ENCODE measurements at places on chromosomes 12 and 14.

- no peak for DNase-seq
These were observed 849.2 kb upstream of the LRFN5 start for GRCh38 chr14:40757376-40757950.

DNA sequence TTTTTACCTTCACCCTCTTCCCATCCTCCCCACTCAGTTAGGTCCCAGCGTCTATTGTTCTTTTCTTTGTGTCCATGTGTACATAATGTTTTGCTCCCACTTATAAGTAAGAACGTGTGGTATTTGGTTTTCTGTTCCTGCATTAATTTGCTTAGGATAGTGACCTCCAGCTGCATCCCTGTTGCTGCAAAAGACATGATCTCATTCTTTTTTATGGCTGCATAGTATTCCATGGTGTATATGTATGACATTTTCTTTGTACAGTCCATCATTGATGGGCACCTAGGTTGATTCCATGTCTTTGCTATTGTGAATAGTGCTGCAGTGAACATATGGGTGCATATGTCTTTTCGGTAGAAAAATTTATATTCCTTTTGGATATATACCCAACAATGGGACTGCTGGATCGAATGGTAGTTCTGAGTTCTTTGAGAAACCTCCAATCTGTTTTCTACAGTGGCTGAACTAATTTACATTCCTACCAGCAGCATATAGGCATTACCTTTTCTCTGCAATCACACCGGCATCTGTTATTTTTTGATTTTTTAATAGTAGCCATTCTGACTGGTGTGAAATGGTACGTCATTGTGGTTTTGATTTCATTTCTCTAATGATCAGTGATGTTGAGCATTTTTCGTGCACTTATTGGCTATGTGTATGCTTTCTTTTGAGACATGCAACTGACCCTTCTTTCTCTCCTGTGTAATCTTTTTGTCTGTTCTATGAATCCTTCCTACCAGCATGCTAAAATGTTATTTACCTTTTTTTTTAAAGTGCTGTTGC, 279.7 kb upstream of the AMIGO2 start:
- no peak for DNase-seq

DNA sequence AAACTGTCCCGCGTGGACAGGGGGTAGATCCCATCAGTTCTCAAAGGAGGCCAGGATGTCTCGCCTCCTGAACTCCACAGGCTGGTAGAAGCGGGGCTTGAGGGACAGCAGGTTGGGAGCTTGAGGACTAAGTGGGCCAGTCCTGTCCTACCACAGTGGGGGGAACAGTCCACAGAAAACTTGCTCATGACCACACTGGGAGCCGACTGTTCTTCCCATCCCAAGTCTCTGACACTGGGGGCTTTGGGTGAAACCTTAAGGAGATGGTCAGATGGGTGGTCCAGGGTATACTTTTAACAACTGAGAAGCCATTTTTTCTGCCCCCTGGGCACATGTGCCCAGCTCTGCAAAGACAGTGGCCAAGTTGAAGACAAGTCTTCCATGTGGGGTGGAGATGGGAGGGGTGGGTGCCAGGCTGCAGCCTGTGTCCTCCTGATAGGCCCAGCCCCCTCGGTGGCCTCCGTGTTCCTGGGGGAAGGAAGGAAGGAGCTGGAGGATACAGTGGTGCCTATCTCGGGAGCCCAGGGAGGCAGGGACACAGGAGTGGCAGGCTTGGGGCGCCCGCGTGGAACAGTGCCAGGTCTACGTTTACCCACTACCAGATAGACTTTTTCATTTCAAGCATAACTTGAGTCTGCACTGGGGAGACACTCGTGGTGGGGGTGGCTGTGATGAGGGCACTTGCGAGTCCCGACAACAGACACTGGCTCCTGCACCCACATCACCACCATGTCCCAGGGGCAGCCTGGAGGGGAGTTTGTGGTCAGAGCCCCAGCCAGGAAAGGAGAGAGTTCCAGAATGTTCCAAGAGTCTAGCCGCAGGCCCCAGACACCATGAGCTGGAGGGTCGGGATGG, 14.7 kb downstream of the RHOF start:
- DNase-seq: no peak

DNA sequence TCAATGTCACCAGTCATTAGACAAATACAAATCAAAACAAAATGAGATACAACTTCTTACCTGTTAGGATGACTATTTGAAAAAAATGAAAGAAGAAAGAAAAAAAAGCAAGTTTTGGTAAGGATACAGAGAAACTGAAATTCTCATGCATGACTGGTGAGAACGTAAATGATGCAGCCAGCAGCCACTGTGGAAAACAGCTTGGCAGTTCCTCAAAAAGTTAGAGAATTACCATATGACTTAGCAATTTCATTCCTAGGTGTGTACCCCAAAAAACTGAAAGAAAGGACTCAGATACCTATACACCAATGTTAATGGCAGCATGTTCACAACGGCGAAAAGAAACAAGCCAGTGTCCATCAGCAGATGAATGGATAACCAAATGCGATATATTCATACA, 26.6 kb downstream of the NINJ2 start:
- DNase-seq: no peak

DNA sequence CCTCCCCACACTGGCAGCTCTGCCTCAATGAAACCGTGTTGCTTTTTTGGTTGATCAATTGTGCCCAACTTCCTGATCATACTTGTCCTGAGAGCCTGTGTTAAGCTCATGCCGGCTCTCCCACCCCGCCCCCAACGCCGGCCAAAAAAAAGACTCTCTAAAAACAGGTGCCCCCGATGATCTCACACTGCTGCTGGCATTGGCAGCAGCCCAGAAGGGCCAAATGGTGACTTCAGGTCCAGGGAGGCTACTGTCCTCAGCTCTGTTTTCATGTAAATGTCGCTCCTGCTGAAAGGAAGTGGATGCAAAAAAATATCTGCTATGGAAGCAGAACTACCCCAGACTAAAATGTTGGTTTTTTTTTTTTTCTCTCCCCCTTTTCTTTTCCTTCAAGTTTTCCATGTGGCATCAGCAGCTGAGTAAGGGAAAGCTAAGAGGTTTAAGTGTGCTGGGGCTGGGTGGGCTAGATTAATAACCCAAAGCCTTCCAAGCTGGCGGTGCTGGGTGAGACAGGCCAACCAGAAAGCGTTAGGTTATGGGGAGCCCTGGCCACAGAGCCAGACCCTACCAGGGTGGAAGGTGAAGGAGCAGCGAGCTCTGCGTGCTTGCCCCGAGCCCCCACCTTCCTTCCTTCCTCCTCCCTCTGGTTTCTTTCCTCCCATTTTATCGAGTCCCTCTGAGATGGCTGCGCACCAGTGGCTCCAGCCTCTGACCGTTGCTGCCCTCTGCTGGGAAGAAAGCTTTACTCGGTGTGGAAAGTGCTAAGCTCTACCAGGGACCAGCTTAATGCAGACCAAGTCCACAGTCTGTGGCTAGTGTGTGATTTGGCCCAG, 396.1 kb downstream of the NRXN3 start:
- DNase-seq: peak; percentile 79

DNA sequence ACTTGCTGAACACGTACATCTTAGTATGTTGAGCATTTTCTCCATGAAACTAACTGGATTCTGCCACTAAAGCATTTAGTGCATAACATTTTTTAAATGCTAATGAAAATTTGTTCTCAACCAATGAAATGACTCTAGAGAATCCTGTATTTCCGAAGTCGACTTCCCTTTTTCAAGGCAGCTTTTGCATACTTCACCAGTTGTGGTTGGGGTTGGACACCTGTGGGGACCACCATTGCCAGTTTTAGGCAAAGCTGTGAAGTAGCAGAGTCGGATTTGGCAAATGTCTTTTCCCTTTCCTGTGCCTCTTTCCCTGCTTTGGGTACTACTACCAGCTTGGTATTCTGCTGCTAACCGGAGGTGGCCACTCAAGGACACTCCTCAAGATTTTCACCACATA, 349.2 kb downstream of the BCAT1 start:
- DNase-seq: no peak

GRCh38 chr14:24322672-24323071, 11.4 kb downstream of the LTB4R start:
- no peak for DNase-seq

GRCh38 chr12:109729371-109729781, 15.8 kb downstream of the FAM222A start:
- no peak for DNase-seq

- DNase-seq: no peak
These were observed 1.8 kb downstream of the ITGA7 start for GRCh38 chr12:55705782-55706402.

- no peak for DNase-seq
These were observed 148.6 kb upstream of the TMEM260 start for GRCh38 chr14:56431013-56431412.

DNA sequence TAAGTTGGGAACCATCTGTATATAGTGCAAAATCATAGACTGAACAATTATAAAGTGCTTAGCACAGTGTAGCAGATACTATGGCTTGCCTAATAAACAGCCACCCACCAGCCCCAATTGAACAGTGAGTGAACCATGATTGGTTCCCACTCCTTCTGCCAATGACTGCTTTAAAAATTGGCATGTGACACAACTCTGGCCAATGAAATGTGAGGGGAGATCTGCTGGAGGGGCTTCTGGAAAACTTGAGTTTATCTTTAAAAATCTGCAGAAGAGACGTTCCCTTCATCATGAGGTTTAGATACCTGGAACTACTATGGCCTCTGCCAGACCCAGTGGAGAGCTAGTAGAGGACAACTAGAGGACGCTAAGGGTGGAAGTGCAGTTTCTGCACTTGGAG, 4.7 kb downstream of the PIGH start:
- no peak for DNase-seq

DNA sequence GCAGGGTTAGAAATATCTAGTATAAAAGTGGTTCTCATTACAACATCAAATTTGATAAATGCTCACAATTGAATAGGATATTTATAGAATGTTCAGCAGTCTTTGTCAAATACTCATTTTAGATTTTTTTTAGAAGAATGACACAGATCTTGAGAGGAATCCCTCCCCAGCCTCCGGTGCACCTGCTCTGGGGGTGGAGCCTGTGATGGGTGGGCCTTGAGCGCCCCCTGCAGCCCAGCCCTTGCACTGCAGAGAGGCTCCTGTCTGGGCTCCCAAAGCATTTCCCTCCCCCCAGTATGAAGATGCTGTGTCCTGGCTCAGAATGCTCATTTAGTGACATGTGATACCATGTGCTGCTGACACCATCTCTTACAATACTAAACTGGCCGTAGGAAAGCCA, 792.3 kb downstream of the TMEM121 start:
- no peak for DNase-seq

- DNase-seq: no peak
These were observed 94.0 kb downstream of the BCAT1 start for GRCh38 chr12:24854908-24855307.

DNA sequence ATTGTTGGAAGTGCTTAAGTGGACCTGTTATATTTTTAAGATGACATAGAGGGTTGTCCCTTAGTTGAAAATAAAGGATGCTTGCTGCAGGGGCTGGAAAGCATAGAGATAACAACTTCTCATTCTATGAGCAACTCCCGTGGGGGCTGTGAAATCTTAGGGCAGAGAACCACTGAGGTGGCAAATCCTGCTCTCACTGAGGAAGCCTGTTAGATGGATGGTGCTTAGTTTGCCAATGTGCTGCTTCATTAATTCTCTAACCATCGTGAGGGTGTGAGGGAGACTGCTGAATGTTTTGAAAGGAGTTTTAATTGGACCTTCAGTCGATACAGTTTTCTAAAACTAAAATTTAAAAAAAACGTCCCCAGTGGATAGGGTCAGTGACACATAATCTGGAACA, 46.5 kb downstream of the PTPRO start:
- no peak for DNase-seq

DNA sequence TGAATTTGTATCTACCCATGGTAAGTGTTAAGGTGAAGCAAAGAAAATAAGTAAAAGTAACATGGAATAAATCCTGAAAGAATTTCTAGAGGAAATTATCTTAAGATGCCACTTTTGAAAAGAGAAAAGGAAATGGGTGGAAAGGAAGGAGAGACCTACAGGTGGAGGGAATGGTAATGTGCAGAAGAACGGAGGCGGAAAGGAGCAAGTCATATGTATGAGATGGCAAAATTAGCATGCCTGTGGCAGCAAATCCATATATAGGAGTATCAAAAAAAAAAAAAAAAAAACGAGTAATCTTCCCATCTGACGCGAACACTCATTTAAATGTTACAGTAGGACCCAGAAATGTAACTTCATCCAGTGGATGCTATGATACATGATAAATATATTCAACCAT, 23.0 kb downstream of the OSBPL8 start:
- DNase-seq: no peak

- peak; percentile 36 for DNase-seq
These were observed 1.4 kb downstream of the KTN1 start for GRCh38 chr14:55581342-55581771.

DNA sequence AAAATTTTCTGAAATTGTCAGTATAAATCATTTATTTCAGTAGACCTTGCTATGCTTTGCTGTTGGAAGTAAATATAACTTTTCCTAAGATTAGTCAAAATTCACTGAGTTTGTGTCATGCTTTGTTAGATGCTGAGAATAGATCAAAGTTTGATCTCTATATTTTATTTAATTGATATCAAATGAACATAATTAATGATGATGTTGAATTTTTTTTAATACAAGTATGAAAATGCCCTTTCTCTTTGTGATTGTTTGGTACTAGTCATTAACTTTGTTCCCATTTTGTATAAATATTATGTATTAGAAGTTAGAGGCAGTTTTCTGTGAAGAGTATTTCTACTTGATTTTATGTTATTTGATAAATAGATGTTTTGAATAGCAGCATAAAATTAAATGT, 45.7 kb downstream of the CCDC91 start:
- no peak for DNase-seq

DNA sequence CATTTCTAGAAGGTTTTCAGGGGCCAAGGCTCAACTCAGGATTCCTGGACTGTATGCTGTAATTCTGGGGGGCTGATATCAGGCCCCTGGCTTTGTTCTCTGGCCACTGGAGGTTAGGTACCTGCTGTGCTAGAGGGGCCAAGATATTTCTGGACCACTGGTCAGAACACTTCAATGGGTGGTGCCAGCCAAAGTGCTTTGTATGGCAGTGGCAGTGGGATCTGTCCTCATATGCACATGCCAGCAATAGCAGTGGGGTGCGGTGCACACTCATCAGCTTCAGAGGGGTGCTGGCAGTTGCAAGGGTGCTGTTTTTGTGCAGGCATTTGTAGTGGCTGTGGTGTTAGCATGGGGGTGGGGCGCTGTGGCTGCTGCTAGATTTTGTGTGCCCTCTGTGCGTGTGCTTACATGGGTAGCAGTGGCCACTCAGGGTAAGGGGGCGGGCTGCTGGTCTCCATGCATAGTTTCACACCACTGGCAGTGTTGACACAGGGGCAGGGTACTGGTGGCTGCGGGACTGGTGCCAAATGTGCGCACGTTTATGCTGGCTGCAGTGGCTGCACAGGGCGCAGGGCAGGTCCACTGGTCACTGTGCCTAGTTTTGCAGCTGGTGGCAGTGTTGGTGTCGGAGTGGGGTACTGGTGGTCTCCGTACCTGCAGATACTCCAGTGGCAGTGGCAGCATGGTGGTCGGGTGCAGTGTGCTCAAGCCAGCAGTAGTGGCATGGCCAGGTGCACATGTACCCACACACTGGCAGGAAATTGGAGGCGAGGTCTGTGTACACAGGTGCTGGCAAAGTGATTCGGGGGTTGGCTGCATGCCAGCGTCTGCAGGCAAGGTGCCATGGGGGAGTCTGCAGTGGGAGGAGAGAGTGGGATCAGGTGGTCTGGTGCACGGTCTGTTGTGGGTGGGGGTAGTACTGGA, 12.6 kb downstream of the NOPCHAP1 start:
- no peak for DNase-seq

- DNase-seq: peak; percentile 59
These were observed 9.3 kb downstream of the ETV6 start for GRCh38 chr12:11658791-11659190.

GRCh38 chr12:53204351-53204750, 2.7 kb downstream of the ITGB7 start:
- DNase-seq: no peak
